ENCODE measurements at places on chromosomes 5 and 9.

- DNase-seq, result no peak
These were observed 311.3 kb downstream of the SPATA31D1 start for GRCh38 chr9:82299870-82300269.

GRCh38 chr5:1105350-1106265, 6.3 kb downstream of the SLC12A7 start:
- no peak for DNase-seq

GRCh38 chr5:126188804-126189203, 234.4 kb upstream of the GRAMD2B start:
- DNase-seq, result no peak

GRCh38 chr5:135264451-135265440, 134.3 kb downstream of the MACROH2A1 start:
- no peak for DNase-seq

DNA sequence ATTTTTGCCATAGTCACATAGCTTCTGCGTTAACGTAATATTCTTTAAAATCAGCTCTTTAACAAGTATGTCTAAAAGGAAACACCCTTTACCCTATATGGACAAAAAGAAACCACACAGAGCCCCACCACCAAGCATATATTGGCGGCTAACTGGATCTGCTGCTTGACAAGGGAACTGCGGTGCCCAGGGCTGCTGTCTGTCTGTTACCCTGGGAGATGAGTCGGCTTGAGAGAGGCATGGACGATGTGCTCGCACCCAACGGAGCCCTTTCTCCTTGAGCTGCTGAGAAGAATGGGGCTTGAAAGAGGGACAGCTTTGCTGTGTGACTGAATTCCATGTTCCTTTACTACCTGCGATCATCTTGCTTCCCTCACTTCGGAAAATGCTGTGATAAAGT, 158.6 kb upstream of the SHB start:
- DNase-seq, result no peak

GRCh38 chr5:138503487-138504270, 38.4 kb downstream of the EGR1 start:
- DNase-seq, result no peak

GRCh38 chr9:33186457-33187168, 19.5 kb upstream of the B4GALT1 start:
- no peak for DNase-seq

DNA sequence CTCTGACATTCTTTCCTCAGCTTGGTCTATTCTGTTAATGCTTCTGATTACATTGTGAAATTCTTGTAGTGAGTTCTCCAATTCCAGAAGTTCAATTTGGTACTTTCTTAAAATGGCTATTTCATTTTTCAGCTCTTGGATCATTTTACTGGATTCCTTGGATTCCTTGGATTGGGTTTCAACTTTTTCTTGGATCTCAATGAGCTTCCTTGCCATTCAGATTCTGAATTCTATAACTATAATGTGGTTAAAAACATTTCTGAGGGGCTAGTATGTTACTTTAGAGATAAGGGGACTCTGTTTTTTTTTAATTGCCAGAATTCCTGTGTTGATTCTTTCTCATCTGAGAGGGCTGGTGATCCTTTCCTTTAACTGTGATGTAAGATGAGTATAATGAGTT, 136.4 kb downstream of the MCTP1 start:
- no peak for DNase-seq

DNA sequence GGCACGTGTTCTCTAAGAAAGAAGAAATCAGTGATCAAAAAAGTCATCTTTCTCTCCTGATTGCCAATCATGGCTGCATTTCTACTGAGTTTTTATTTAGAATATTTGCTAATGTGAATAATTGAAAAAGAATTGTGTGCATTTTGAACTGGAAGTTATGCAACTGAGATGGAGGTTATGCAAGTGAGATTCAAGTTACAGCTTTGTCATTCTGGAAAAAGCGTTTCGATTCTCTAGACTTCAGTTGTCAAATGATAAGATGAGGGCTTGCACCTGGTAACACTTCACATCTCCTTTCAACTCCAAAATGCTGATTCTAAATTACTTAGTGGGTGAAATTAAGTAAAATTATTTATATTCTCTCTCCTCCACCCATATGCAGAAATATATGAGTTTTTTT, 36.4 kb downstream of the C6 start:
- no peak for DNase-seq

DNA sequence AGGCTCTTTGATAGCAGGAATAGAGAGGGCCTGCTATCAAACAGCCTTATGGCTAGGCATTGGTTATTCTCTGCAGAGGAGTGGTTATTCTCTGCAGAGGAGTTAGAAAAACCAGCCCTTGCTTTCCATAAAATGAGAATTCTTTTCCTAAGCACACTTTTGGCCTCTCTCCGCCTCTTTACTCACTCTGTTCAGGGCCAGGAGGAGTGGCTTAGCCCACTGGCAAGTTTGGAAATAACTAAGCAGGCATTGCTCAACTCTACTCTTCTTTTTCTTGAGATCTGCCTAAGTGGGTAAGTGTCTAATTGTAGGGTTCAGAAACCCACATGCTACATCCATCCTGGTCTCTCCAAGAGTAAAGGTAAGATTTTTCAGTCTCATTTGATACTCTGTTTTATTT, 341.7 kb downstream of the KIAA0825 start:
- no peak for DNase-seq

GRCh38 chr9:86783884-86784283, 163.4 kb downstream of the GAS1 start:
- DNase-seq, result no peak

DNA sequence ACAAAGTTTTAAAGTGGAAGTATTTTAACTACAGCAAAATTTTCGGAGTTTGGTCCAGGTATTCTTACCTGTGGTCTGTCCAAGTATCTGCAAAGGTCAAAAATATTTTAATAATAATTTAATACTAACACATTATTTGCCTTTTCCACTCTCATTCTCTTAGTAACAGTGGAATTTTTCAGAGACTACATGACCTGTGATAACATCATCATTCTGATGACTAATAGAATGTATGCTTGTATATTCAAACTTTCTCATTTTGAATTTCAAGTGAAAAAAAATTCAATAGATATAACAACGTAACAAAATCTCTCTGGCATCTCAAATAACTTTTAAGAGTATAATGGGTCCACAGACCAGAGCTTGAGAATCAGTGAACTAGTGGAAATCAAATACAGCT, 78.3 kb downstream of the FBXL17 start:
- no peak for DNase-seq

- no peak for DNase-seq
These were observed 416.1 kb upstream of the TRPC7 start for GRCh38 chr5:136781464-136781863.

GRCh38 chr5:179321206-179321987, 23.9 kb downstream of the ADAMTS2 start:
- DNase-seq, result no peak

DNA sequence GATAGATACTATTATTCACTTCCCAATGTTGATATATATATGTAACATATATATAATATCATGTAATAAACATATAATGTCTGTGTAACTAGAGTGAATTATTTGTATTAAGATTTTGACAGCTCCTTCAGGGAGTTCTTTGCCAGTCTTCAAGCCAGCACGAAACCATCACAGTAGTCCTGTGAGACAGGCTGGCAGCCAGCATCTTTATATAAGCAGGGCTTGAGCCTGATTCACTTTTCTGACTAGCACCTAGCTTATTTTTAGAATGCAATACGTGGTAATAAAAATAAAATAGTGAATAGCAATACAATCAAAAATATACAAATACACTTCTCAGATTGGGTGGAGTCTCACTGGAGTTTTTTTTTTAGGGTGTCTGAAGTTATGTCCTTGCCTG, 20.7 kb upstream of the GDA start:
- DNase-seq, result no peak

DNA sequence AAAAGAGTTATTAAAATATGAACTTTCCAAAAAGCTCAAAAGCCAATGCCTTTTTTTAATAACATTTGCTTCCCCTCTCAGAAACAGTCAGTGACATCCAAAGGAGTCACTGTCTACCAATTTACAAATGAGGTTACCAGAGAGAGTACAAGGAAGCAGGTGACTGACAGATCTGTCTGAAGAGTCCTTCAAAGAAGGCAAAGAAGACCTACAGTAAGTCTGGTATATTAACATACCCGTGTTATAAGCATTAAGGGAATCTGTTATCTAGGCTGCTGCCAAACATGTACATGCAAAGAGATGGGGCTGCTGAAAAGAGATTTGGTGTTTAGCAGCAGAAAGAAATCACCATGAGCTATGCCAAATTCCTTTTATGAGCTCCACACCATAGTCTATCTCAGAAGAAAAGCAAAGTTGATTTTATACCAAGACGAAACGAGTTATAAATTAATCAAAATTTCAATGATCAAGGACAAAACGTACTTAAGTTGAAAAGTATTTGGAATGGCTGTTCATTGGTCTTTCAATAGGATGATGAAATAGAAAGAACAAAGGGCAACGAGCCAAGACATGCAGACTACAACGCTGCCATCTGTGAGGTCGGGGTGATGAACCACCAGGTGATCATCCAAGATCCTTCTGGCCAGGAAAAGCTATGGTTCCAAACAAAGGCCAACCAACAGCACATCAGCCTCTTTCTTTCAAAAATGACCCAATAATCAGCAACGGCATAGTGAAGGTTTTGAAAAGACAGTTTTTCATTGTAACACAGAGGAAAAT, 8.1 kb downstream of the PRELID2 start:
- no peak for DNase-seq

GRCh38 chr9:126093771-126094170, 232.9 kb upstream of the MVB12B start:
- no peak for DNase-seq

GRCh38 chr9:104776797-104777196, 12.9 kb downstream of the NIPSNAP3B start:
- no peak for DNase-seq

- DNase-seq, result no peak
These were observed 743.3 kb upstream of the PTPRD start for GRCh38 chr9:11356067-11356466.

Data from NCI-H1930 (cell line).